ENCODE measurements at places on chromosomes 7 and 10. TPM values are rescaled to one million over a fixed set of nuclear protein-coding genes. Genes with fewer than 3 reads are reported as not detected.

SYPL1 gene
- total RNA-seq: 78.0 TPM

SLC13A4 gene
- total RNA-seq: 0.30 TPM

PARD3 gene
- 46.3 TPM for total RNA-seq

CRTAC1 gene
- total RNA-seq: 0.20 TPM

TMEM229A gene
- not detected for total RNA-seq

CLCN1 gene
- 0.47 TPM for total RNA-seq

SEMA4G gene
- total RNA-seq: 29.4 TPM

SFRP4 gene
- total RNA-seq: 0.25 TPM

ZNF394 gene
- 22.1 TPM for total RNA-seq

RAB19 gene
- 2.6 TPM for total RNA-seq

- DNase-seq: no peak
Measured at GRCh38 chr10:102394801-102395399, 605 bp upstream of the NFKB2 start.

DNA sequence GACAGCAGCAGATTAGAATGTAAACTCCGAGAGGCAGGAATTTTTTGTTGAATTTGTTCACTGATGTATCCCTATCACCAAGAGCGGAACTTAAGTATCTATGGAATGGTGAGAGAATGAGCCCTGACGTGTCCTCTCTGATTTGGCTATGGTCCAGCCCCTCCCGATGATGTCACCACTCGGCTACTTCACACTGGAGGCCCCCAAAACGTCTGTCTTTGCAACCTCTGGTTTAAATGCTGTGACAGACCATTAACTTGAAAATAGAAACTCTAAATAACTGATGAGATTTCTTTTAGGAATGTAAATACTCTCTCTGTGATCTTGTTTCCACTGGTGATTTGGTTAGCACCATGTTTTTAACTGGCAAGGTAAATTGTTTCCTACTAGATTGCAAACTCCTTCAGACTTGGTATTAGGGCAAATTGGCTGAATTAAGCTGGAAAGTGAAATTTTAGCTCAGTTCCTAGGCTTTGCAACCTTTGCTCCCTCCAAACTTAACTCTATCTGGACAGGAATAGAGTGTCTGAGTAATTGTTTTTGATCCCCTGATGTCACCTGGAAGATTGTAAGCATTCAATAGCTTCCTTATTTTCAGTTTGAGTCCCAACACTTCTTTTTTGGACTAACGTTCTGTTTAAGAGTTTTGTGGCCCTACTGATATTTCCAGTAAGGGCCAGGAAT is 19.1 kb downstream of the SLC16A12 start:
- DNase-seq: no peak

DNA sequence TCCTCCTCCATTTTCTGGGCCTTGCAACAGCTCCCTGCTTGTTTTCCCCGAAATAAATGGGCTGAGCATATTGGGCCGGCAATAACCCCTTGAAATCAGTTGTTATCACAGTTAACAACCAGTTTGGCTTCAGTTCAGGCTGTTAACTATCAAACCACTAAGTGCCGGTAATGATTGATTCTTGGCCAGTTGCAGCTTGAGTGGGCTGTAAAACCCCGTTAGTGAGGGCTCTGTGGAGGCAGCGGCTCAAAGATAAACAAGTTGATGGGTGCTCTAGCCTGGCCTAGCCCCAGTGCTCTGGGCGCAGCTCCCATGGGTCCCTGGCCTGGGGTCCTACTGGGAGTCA is 8.3 kb downstream of the FGF8 start:
- no peak for DNase-seq

- no peak for DNase-seq
Measured at GRCh38 chr10:113285305-113285704, 267.5 kb upstream of the HABP2 start.

DNA sequence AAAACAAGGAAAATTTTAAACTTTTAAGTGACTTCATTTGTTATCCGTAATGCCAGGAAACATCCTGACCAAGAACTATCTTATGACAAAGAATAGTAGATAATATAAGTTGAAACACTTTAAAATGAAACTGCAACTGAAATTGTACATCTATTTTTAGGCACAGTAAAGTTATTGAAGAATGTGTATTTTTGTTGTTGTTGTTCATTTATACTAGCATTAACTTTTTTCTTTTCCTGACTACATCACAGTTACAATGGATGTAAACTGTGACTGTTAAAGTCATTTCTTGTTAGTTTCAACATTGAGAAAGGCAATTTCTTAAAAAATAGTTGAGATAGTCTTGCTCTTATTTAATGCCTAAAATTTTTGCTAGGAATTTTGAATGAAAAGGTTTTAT is 2.6 kb downstream of the CPED1 start:
- no peak for DNase-seq

DNA sequence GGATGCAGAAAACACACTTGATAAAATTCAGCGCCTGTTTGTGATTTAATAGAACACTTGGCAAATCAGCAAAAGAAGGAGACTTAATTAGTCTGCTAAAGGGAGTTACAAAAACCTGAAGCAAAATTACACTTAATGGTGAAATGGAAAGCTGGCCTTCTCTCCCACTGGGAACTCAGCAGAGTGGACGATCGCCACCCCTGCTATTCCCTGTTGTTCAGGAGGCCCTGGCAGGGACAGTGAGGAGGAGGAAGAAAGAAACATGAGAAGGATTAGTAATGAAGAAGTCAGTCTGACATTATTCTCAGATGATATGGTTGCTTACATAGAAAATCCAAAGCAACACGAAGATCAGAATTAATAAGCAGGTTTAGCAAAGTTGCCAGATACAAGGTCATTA is 5.6 kb upstream of the KNDC1 start:
- no peak for DNase-seq

DNA sequence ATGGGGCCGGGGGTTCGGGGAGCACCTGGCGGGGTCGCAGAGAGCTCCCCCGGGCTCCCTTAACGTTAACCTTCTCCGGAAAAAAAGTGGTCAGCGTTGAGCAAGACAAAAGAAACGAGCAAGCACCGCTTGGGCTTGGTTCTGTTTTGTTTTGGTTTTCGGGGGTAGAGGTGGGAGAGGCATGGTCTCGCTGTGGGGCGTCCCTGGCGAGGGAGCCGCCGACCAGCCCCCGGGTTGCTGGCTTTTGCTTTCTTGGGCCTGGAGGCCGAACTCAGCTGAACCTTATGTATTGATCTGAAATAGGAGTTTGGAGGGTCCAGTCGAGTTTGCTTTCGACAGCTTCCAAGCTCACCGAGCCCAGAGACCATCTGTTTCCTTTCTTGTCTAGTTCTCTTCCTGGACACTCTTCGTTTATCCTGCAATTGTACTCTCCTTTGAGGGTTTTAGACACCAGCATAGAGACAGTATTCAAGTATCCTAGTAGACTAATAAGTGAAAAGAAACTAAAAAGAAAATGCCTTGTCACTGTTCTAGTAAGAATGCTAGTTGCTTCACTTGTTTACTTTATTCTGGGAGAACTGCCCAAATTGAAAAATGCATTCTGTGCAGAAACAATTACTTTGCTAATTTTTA is 980 bp downstream of the FHIP2A start:
- no peak for DNase-seq

GRCh38 chr7:17770710-17771375 is 169.5 kb downstream of the SNX13 start:
- no peak for DNase-seq

- no peak for DNase-seq
Measured at GRCh38 chr7:85520175-85520574, 333.3 kb upstream of the SEMA3D start.

GRCh38 chr7:66423729-66424128 is 205.0 kb upstream of the KCTD7 start:
- no peak for DNase-seq

DNA sequence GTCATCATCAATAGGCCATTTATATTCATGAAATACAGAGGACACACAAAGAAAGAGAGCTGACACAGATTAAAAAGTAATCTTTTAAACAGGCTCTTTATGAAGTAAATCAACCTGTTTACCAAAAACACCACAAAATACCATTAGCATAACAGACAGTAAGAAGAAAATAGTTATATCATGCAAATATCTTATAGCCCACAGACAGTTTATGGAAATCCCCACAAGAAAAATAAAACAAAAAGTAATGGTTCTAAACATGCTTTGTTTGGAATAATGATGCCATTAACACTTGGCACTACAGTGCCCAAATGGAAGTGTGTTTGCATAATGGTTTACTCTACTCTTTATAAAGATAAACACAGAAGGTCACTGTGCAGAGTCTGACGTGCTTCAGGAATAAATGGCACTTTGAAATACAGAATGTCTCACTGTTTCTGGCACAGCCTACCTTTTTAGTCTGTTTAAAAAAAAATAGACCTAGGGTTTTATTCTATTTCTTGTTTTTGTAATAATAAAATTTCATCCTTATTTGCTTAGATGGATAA is 30.1 kb downstream of the SEMA3D start:
- no peak for DNase-seq

- DNase-seq: no peak
Measured at GRCh38 chr10:28211759-28212158, 91.1 kb downstream of the MPP7 start.

DNA sequence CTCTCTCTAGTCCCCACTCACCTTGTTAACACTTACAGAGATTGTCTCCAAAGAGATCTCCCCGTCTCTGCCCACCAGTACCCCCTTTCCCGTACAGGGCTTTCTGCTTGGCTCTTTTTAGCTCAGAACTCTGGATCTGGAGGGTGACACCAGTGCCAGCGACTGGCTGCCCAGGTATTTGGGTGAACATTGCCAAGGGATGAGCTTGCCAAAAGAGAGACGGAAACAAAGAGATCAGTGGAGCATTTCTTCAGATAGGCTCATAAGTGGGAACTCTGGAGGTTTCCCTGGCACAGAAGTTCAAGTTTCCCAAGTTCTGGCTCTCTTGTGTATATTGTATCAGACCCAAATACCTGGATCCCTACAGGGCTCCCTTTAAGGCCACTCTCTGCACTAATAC is 30.0 kb downstream of the STRIP2 start:
- no peak for DNase-seq

DNA sequence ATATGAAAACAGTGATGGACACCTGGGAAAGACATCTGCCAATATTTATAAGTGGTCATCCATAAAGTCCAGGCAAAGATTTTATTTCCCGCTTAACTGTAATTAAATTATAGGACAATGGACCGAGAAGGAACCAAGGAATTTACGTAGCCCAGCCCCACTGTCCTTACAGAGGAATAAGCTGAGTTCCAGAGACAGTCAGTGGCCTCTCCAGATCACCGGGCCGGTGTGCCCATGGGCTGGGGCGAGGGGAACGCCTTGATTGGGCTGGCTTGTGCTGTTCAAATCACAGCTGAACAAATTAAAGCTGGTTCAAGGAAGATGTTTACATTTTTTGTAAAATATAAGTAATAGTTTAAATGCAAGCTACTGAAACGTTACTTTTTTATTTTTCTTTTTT is 40.7 kb downstream of the PFKP start:
- DNase-seq: no peak

DNA sequence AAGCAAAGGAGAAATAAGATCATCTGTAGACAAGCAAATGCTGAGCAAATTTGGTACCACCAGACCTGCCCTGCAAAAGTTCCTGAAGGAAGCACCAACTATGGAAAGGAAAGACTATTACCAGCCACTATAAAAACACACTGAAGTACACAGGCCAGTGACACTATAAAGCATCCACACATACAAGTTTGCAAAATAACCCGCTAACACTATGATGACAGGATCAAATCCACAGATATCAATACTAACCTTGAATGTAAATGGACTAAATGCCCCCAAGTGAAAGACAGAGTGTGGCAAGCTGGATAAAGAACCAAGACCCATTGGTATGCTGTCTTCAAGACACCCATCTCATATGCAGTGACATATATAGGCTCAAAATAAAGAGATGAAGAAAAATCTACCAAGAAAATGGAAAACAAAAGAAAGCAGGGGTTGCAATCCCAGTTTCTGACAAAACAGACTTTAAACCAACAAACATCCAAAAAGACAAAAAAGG is 18.2 kb upstream of the PDK4 start:
- no peak for DNase-seq

DNA sequence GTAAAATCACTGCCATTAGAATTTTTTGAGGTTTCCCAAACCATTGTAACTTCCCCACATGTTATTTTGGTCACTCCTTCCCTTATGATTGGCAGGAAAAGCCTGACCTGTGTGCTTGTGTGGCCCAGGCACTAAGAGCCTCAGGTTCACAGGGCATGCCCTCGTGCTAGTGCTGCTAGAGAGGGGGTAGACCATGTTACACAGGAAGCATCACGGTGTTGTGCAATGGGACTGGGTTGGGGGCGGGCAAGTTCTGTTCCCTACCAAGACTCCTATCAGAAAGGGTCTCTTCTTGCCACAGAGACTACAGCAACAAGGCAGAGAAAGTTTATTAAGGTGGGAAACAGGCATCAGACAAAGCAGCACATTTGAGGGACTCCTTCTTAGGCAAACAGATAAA is 32.2 kb downstream of the LSM5 start:
- no peak for DNase-seq

DNA sequence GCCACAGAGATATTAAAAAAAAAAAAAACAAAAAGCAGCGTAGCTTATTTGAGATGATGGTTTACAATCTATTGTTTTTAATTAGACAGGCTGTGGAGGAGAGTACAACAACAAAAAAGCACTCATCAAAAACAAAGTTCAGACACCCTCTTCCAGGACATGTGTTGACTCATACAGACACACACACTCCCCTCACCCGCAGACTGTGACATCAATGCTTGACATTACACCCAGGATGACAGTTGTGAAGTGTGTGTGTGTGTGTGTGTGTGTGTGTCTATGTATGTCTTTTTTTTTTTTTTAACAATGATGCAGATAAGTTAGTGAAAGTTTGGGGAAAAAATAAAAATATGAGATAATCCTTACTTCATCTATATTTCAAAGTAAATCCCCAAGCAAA is 303.6 kb downstream of the GPAM start:
- DNase-seq: no peak

- DNase-seq: no peak
Measured at GRCh38 chr10:126945351-126946030, 40.3 kb downstream of the DOCK1 start.

- no peak for DNase-seq
Measured at GRCh38 chr10:74330646-74331045, 179.6 kb downstream of the ADK start.

GRCh38 chr10:51321980-51322379 is 247.7 kb downstream of the PRKG1 start:
- no peak for DNase-seq

GRCh38 chr10:93352638-93353383 is 129.3 kb downstream of the MYOF start:
- DNase-seq: no peak

DNA sequence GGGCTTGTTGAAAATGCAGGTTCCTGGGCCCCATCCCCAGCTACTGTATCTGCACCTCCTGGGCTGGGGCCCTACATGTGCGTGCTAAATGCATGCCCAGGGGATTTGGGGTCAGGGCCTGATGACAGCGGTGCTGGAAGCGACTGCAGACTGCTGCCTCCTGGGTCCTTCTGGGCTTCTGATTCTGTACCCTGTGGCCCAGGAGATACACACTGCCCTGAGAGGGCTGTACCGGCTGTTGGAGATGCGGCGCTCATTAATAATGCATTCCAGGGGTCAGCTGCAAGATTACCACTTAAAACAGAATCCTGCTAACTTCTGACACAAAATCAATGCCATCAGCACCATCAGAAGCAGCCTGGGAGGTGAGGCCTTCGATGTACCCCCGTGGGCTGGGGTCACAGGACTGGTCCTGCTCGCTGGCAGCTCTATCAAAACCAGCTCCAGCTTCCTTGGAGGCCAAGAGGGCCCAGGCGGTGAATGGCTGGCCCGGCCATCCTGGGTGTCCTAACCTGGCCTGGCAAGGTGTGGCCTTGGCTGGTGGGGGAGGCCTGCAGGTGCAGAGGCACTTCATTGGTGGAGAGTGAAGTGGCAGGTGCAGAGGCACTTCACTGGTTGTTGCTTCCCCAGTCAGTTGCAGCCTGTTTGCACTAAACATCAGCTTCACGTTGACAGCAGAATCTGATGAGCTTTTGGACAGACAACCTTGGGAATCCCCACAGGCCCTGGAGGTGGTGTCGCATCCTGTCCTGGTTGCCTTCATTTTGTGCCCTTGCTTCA is 79.2 kb downstream of the GLRX3 start:
- DNase-seq: no peak

Data from HCT116 (cell line).